ENCODE measurements at places on chromosomes 13 and 19.

DNA sequence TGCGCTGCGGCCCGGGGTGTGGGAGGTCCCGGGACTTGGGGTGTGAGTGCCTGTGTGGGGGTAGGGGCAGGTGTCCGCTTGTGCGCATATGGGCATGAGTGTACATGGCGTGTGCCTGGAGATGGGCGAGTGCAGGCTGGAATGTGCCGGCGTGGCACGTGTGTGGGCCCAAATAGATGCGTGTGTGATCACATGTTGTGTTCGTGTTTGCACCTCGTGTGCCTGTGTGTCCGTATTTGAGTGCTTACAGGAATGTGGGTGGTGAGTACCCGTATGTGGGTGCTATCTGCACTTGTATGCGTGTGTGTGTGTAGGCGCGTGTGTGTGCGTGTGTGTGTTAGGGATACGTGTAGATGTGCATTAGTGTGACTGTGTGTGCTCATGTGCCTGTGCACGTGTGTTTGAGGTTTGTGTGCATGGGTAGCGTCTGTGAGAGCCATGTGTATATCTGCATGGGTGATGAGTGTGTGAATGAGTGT lies 3.4 kb downstream of the ZNF536 start:
- no peak for DNase-seq

DNA sequence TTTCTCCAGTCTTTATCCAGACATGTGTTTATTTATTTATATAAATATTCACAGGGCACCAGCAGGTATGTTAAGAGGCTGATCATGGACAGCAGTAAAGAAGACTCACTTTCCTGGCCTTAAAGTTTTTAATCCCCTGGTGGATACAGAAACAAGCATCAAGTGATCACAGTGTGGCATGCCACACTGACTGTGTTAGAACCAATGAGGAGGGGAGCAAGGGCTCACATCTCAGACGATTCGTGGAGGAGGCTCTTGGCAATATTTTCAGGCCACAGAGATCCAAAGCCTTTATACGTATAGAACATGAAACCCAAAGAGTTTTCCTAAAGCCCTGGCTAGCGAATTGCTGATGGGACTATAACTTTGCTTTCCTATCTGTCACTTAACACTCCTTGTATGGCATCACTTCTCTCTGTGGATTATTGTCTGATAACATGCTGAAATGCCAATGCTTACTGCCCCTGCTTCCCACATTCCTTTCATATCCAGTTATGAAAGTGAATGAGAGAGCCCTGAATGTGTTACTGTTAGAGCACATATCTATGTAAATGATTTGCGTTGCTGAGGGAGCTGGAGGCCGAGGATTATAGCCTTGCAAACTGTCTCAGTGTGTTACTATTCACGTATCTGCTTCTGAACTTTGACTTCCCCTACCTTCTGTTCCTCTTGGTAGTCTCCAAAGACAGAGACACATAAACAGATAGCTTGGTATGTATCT lies 37.6 kb downstream of the POLR1D start:
- DNase-seq = no peak

GRCh38 chr13:35881360-35881759 lies 249.8 kb downstream of the DCLK1 start:
- DNase-seq = no peak

- DNase-seq = no peak
Measured at GRCh38 chr13:95660981-95661581, 15.9 kb upstream of the DNAJC3 start.

- DNase-seq = no peak
Measured at GRCh38 chr19:49016067-49016839, 638 bp downstream of the LHB start.

- DNase-seq = peak; percentile 85
Measured at GRCh38 chr13:113879017-113879416, 15.1 kb upstream of the GAS6 start.

DNA sequence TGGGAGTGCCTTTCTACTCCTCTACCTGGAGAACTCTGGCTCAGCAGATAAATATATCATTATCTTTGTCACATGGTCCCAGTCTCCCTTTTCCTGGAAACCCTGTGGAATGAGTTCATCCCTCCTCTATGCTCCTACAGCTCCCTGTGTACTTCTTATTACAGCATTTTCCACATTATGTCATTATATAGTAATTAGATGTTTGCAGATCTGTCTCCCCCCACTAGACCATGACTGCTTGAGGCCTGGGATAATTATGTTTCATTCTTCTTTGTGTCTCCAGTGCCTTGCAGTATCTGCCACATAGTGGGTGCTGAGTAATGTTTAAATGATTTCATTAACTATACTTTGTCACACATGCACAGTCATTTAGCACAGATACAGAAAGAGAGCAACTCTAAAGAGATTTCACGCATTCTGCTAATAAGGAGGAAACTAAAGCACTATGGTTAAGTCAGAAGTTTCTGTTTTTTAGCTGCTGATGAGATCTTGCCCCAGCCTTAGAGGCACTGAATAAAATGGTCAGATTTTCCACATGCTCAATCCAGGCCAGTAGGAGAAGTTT lies 66.1 kb upstream of the DIAPH3 start:
- DNase-seq = no peak

- DNase-seq = no peak
Measured at GRCh38 chr13:97348569-97349100, 85.3 kb upstream of the RAP2A start.

DNA sequence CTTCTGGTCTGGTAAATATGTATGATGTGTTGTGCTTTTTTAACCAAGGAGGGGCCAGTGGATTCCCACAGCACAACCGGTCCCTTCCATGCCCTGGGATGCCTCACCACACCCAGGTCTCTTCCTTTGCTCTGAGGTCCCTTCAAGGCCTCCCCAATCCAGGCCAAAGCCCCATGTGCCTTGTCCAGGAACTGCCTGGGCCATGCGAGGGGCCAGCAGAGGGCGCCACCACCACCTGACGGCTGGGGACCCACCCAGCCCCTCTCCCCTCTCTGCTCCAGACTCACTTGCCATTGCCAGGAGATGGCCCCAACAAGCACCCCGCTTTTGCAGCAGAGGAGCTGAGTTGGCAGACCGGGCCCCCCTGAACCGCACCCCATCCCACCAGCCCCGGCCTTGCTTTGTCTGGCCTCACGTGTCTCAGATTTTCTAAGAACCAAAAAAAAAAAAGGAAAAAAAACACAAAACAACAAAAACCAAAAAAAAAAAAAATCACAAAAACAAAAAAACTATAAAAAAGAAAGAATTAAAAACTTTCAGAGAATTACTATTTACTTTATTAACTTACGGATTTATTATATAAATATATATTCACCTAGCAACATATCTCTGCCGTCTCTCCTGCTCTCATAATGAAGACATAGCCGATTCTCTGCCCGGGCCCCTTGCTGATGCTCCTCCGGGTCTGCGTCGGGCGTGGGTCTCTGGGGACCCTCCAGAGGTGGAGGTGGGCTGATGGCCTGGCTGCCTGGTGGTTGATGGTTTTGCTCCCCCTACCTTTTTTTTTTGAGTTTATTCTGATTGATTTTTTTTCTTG lies 14.4 kb downstream of the CAPN12 start:
- DNase-seq = no peak

- DNase-seq = no peak
Measured at GRCh38 chr13:78598116-78598781, 5.1 kb downstream of the POU4F1 start.

GRCh38 chr13:25494698-25495411 lies 123.1 kb downstream of the ATP8A2 start:
- DNase-seq = no peak

DNA sequence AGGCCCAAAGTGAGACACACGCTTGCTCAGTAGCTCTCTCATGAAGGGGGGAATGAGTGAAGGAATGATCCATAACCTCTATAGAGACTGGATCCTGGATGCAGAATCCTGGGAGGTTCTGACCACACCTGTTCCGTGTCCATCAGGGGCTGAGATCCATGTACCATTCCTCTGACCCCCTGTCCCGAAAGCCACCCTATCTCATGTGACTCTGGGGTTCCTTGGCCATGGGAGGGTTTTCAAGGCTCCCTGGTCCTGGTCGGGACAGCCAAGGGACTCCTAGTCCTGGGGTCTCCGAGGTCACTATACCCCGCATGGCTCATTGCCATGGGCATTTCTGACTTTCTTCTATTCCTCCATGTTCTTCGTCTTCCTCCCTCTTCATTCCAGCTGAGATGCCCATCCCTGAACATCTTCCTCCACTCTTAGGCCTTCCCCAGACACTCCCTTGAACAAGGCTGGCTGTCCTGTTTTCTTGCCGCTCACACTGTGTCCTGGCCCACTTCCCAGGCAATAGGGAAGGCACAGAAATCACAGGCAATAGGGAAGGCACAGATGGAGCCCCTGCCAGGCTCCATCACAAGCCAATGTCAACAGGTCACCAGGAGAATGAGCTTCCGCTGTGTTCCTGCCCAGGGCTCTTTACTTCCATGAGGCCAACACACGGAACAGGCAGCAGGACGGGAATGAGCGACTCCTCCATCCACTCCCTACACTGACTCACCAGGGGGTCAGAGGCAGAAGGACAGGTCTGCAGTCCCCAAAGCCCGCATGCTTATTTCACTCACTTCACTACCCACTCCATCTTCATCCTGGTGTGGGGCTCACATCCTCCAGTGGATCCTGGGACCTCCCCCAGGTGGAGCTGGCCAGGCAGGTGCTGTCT lies 3.2 kb downstream of the CEACAM5 start:
- peak; percentile 72 for DNase-seq

GRCh38 chr19:29516821-29517395 lies 8.9 kb upstream of the VSTM2B start:
- DNase-seq = no peak

DNA sequence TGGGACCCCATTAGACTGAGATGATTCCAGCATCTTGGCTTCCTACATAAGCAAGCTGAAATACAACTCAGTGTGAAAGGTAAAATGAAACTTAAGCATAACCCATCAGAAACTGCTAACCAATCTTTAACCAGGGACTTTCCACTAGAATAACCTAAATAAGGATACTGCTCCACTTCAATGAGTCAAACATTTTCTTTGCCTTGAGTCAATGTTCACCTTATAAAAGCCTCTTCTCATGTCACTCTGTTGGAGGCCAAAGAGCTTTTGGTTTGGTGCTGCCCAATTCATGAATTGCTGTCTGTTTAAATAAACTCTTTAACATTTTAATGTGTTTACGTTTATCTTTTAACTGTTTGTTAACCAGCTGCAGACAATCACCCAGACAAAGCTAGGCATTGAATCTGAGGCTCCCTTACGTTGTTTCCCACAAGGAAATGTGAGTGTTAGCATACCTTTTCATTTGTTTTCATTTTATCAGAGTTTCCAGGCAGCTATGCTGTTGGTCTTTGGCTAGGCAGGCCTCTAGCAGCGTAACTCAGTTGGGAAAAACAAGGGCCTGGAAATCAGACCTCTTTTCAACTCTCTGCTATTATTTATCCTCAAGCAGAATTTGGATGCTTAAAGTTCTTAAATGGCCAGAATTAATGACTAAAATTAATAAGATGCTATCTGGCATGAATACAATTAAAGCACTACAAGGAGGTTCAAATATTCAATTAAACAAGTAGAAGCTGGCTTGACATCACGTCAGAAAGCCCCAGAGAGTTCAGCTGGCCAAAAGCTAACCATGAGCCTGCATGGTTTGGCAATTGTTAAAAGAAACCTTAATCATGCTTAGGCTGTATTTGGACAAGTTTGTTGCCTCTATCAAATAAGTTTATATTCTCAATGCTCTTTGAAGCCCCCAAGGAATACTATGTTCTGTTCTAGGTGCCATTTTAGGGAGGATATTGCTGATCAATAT lies 200.2 kb downstream of the DCLK1 start:
- DNase-seq = no peak

DNA sequence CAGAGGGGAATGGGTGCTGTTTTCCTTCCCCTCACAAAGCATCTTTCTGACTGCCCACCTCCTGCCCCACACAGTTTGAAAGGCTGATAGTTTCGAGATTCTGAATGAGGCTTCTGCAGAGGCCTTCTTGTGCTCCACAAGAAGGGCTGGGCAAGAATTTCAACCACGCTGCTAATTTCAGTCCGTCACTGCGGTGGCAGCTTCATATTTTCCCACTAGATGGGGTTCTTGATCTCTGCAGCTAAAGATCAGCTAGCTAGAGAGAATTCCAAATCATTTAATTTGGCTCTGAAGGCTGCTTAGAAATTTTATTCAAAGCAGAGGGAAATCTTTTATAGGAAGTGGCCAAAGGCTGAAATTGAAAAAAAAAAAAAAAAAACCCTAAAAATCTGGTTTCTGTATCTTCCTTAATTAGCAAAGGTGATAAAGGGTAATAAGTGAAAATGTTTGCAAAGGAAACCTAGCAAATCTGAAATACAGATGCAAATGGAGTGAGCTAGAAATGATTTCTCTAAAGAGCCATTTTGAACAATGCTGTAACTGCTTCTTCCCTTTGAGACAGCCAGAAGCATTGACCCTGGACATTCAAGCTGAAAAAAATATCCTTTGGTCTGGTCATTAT lies 38.0 kb upstream of the C13orf42 start:
- DNase-seq = no peak

- no peak for DNase-seq
Measured at GRCh38 chr19:19032420-19033175, 719 bp downstream of the SUGP2 start.

DNA sequence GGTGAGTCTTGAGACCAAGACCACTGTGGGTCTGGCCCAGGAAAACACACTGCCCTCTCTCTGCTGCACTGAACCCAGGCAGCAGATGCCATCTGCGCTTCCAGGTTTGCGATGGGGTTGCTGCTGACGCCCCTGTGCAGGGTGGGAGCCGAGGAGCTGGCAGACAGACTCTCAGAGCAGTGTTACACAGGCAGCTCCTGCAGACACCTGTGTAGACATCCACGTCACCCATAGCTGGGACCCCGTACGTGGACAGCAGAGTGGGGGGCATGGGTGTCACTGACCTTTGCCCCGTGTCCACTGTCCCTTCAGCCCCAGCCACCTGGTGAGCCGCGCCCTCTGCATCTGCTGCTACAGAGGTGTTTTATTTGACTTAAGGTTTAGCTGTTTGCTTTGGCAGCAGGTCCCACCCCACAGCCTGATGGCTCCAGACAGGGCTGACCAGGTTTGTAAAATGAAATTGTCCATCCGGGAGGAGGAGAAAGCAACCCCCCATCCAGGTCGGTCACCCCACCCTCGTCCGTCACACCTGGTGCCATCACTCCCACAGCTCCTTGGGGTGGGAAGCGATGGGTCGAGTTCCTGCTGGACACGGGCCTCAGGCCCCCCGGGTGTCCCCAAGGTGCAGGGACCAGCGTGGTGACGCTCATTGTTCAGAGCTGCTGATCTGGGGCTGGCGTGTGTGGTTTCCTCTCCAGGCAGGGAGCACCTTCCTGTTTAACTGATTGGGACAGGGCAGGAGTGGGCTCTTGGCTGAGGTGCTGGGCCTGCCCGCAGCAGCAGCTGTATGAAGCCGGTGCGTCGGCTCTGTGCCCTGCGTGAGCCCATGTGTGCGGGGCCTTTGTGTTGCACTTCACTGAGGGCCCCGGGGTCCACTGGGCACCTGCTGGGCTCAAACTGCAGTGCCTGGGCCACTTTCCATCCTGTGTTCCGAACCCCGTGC lies 28.4 kb downstream of the MCF2L start:
- DNase-seq = no peak

GRCh38 chr13:42893214-42893671 lies 98.8 kb downstream of the EPSTI1 start:
- DNase-seq = no peak

- no peak for DNase-seq
Measured at GRCh38 chr19:1632462-1633268, 19.8 kb downstream of the TCF3 start.
